ENCODE measurements at places on chromosomes 5 and 9. TPM values are rescaled to one million over a fixed set of nuclear protein-coding genes. Genes with fewer than 3 reads are reported as not detected.

PAEP gene
- not detected for total RNA-seq

NEUROG1 gene
- not detected for total RNA-seq

KIF4B gene
- total RNA-seq = 0.12 TPM

QRFP gene
- total RNA-seq = not detected

ANKRD33B gene
- total RNA-seq = 6.3 TPM

SUB1 gene
- 83.3 TPM for total RNA-seq

OR5C1 gene
- not detected for total RNA-seq
